ENCODE measurements at places on chromosomes 3 and 15.

- no peak for DNase-seq
Measured at GRCh38 chr3:94011233-94011711, 17.1 kb downstream of the STX19 start.

DNA sequence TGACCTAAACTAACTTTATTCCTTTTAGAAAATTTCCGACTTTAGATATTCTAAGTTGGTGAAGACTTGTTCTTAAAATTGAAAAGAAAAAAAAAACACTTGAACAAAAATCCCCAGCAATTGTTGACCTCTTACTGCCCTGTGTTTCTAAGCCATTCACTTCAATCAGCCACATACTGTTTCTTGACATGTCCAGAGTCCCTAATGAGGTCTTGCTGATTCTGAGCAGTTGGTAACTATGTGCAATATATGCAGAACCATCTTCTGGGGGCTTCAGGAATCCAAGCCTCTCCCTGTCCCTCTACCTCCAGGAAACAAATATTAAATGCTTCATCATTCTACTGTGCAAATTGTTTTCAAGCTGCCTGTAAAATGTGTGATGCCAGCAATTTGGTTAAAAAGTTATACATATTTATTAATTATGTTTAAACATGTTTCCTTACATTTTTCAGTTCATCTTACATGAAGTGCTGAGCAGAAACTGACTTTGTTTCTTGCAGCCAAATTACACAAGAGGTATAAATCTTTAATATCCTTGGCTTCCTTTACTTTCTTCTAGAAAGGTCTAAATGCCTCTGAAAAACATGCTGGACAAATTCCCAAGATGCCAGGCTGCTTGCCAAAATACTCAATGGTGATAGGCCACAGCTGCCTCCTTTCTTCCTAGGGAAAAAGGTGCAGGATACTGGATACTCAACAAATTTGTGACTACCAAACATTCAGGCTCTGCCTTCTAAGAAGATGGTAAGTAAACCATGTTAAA is 19.8 kb upstream of the GYG1 start:
- DNase-seq, result no peak

- DNase-seq, result no peak
Measured at GRCh38 chr15:52924630-52925029, 134.5 kb upstream of the ONECUT1 start.

GRCh38 chr15:25054329-25054728 is 99.5 kb downstream of the SNRPN start:
- DNase-seq, result no peak

DNA sequence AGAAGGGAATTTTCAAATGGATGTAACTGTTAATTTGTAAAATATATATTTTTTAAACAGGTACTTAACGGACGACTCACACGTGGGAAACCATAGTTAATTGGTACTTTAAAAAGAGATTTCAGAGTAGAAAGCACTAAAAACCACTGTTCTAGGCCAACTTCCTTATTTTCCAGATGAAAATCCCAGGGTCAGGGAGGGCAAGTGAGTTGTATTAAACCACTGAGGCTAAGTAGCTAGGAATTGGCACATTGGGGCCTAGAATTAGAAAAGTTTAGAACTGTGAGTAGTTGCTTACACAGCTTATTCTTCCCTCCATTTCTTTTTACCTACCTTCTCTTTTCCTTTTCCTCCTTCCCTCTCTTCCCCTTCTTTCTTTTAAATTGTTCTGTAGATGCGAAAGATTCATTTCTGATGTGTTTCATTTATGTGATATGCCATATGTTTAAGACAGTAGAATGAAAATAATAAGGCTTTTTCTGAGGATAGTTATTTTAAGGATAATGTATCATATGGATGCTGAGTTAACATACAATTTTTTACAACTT is 4.1 kb upstream of the UTS2B start:
- no peak for DNase-seq

DNA sequence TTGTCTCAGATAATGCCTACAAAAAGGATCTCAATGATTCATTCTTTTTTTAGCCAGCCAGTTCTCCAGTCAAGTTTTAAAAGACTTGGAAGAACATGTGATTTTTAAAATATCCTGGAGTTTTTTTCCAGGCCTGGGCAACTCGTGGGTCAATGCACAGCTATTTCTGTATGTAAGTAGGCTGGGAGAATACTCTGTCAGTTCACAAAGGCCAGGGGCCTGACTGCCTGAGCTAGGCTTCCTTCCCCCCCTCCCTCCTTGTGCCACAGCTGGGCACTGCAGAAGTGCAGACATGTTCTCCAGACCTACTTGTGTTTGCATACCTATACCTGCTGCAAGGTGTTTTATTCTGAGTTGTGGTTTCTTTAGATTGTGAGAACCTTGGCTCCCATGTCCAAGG is 43.7 kb downstream of the CTDSPL start:
- DNase-seq, result no peak

Measured in T-helper 17 cell (primary cell).